ENCODE measurements at places on chromosomes 7 and 10.

- no peak for DNase-seq
Measured at GRCh38 chr7:18583305-18583704, 87.8 kb downstream of the HDAC9 start.

- no peak for DNase-seq
Measured at GRCh38 chr10:23001901-23002516, 74.2 kb downstream of the ARMC3 start.

DNA sequence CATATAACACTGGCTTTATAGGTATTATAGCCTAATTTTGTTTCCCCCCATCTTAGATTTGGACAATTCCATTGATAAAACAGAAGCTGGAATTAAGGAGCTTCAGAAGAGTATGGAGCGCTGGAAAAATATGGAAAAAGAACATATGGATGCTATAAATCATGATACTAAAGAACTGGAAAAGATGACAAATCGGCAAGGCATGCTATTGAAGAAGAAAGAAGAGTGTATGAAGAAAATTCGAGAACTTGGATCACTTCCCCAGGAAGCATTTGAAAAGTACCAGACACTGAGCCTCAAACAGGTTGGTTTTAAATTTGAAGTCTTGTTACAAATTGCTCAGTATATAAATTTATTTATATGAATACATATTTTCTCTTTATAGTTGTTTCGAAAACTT is 34.1 kb downstream of the SMC3 start:
- no peak for DNase-seq

- DNase-seq: no peak
Measured at GRCh38 chr7:116577320-116577871, 52.6 kb downstream of the CAV1 start.

GRCh38 chr10:117677239-117677638 is 134.7 kb downstream of the EMX2 start:
- DNase-seq: no peak

DNA sequence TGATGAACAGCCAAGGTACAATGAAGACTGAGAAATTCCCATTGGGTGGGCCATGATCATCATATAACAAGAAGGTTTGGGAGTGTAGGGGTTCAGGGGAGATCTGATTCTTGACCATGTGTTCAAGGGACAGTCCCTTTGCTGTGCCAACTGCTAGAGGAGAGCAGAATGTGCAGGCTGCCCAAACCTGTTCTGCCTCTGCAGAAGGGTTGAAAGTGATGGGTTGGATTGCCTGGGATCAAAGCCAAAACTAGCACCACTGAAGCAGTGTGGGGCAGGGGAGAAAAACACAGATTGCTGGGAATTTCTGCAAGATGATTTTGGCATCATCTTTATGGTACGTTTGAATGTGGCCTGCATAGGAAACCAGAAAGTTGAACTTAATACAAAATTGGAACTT is 303.9 kb downstream of the OTUD1 start:
- DNase-seq: no peak

DNA sequence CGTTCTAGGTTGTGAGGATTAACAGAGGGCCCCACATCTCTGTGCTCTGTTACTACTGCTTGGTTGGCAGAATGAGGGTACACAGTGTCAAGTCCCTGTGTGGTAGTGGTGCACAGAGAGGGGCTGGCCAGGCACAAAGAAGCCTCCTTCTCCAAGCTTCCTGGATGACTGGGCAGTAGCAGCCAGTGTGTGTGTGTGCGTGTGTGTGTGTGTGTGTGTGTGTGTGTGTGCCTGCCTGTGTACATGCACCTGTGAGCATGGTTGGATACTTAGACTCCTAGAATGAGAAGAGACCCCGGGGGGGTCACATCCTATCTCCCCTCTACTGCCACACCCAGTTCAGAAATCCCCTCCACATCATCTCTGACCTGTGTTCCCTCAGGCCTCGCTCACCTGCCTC is 146.7 kb upstream of the UNC5B start:
- no peak for DNase-seq

GRCh38 chr7:106841896-106842390 is 23.1 kb upstream of the PIK3CG start:
- no peak for DNase-seq

DNA sequence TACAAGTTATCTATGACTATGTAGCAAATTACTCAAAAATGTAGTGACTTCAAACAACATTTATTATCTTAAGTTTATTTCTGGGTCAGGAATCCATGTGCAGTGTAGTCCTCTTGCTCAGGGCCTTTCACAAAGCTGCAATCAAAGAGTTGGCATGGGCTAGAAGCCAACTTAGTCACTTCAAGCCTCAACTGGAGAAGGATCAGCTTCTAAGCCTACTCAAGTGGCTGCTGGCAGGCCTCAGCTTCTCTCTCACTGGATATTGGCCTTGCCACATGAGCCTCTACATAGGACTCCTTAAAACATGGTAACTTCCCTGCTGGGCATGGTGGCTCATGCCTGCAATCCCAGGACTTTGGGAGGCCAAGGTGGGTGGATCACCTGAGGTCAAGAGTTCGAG is 5.0 kb upstream of the NFE2L3 start:
- DNase-seq: no peak

DNA sequence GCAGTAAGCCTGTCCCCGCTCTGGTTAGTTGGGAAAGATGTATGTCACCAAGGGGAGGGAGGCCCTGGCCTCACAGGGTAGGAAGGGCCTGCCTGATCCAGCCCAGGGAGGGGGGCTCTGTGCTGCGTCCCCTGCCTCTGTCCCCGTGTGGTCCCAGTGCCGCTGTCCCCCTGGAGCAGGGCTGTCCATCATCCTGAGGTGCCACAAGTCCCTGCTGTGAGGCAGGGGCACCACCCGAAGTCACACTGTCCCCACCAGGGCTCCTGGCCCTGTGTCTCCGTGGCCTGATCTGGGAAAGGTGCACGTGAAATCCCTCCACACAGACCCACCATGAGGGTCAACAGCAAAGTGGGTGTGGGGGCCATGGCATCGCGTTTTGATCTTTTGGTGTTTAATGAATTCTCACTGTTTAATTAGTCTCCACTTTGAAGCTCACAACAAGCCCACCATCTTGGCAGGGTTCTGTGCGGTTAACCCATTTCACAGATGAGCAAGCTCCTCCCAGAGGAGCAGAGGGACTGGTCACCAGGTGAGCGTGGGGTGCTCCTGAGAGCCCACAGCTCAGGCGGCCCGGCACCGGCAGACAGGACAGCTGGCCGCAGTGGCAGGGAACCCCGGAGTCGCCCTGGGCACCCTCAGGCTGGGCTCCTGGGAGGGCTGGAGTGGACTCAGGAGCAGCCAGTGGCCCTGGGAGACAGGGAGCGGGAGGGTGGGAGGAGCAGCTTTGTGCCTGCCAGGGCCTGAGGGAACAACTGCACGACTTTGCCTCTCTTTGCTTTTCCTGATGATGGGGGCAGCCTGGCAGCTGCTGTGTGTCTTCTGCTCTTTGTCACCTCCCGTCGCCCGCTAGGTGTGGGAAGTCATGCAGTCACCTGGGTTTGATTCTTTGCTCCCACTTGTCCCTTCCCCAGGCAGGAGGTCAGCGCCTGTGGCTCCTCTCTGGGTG is 12.0 kb upstream of the CRYGN start:
- no peak for DNase-seq

DNA sequence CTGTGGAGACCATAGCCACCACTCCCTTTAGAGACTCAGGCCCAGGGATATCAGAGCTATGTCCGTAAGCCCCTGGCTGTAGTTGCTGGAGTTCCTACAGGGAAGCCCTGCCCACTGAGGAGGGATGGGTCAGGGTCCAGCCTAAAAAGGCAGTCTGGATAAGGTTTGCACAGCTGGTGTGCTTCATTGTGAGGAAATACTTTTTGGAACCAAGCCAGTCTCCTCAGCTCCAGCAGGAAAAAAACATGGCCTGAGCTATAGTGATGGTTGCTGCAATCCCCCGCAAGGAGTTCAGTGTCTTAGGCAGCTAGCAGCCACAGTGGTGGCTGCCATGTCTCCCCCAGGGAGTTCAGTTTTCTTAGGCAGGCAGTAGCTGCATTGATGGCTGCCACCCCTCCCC is 52.6 kb upstream of the CYP2C8 start:
- no peak for DNase-seq

- no peak for DNase-seq
Measured at GRCh38 chr10:132111871-132112341, 46.2 kb downstream of the JAKMIP3 start.

DNA sequence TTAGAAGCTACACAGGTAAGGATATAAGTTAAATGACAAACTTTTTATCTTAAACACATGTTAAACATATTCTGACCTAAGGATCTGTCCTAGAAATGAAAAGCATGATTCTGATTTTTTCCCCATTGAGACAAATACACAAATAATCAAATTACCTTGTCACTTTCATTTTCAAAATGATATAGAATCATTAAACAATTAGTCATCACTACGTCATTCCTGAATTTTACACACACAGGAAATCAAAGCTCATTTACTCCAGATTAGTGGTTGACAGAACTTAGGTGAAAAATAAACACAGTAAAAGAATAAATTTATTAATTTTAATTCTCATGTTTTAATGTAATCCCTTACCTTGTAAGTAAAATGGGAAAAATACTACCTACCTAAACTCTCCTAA is 89.0 kb downstream of the AASS start:
- DNase-seq: no peak

- DNase-seq: no peak
Measured at GRCh38 chr10:98235846-98236245, 32.1 kb downstream of the LOXL4 start.

DNA sequence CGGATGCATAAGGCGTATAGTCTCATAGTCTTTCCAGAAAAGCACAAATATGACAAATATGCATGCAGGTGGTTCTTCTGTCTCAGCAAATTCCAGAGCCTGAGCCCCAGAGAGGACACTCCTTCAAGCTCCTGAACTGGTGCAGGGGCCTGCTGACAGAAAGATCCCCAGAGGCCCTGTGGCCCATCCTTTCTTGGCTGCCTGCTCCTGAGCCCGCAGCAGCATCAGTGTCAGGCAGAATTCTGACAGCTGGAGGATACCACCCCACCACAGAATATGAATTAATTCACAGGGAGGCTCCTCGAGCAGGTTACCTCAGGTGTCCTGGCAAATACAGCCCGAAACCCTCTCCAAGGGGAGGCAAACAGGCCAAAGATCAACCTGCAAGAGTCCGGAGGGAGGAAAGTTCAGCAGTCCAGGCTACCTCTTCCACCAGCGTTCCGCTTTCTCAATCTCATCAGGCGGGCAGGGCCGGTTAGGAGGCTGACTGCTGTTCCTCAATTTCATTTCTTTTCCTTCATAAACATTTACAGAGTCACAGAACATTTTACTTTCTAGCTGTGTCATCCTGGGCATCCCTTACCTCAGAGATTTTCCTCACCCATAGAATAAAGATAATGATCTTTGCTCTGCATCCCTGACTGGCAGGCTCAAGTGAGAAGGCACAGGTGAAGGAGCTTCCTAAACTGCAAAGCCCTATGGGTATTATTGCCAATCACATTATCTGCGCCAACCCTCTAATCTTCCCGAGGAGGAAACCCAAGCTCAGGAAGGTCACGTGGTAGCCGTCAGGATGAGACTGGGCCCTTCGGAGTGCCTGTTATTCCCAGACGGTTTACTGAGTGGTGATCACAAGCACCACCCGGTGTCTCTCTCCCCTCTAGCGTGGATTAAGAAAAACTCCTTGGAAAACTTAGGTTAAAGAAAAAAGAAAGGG is 1.4 kb downstream of the DNAJB12 start:
- no peak for DNase-seq

All from activated CD4-positive, CD25-positive, alpha-beta regulatory T cell treated with anti-CD3 and anti-CD28 coated beads, Interleukin-2, amount 50 U/mL, for 16 hours (primary cell).